Stimulated activated CD4-positive, alpha-beta T cell treated with anti-CD3 and anti-CD28 coated beads, Interleukin-2, amount 100 ng/mL, for 48 hours (primary cell): ENCODE measurements at places on chromosomes 7 and 10.
A peak's percentile ranks its signal among the peaks of the same experiment; 100 is the strongest.

DNA sequence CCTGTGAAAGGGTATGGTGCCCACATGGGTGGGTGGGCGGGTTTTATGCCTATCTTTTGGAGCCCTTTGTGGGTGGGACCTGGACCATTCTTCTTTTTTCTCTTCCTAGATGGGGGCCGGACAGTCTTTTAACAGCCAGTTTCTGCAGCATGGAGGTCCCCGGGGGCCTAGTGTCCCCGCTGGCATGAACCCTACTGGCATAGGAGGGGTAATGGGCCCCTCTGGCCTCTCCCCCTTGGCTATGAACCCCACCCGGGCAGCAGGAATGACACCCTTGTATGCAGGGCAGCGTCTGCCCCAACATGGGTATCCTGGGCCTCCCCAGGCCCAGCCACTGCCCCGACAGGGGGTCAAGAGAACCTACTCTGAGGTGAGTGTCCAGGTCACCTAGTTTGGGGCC is 9.1 kb downstream of the ZMIZ2 start:
- DNase-seq, result no peak

DNA sequence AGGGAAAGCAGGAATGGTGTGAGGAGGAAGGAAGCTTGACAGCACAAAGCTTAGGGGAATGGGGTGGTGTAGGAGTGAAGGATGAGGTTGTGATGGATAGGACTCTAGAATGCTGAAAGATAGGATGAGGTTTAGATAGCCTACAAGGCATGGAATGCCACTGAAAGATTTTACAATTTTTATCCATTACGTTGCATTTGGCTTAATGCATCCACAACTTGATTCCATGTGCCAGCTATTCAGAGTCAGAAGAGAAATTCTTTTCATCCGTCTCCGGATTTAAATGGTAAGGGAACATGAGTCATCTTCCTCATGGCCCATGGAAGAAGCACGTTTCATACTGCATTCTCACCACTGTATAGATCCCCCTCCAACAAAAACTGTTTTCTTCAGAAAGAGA is 212.4 kb upstream of the BMPER start:
- no peak for DNase-seq

DNA sequence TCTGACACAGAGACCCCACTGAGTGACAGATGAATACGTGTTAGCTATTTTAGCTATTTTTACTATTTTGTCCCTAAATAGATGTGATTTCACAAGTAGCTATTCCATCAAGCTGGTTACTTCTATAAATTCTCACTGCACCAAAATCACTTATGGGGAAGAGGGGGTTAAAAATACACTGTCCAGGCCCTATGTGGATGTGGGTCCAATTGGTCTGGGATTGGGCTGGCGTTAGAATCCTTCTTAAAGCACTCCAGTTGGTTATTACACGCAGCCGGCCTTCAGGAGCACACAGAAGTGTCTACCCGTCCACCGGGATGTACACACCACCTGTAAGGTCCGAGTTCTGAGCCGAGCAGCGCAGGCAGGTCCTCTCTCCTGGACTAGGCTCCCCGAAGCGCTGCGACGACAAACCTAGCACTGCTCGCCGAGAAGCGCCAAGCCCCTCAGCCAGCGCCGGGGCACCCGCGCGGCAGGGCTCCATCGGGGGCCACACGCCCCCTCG is 222.3 kb upstream of the MKLN1 start:
- DNase-seq, result no peak

- no peak for DNase-seq
Observed at GRCh38 chr10:9939716-9940115, 1078.0 kb upstream of the CELF2 start.

DNA sequence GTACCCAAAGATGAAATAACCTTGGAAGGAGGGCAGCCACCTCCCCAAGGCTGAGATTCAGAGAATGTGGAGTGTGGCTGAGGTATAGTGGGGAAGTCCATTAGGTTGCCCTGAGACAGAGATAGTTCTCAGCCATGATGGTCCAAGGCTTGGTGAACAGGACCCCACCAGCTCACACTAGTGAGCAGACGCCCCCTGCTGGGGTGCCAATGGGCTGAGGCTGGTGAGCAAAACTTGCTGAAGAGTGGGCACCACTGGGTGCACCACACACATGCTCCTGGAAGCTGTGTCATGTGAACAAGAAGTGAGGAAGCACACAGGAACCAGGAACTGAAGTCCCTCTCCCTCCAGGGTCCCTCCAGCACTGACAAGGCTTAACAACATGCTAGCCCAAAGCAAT is 8.9 kb downstream of the FBXL13 start:
- peak; percentile 21 for DNase-seq
